ENCODE measurements at places on chromosomes 4 and X.

GRCh38 chrX:107117993-107118321 is 665 bp downstream of the RBM41 start:
- DNase-seq, result no peak

GRCh38 chr4:149008415-149009025 is 566.3 kb upstream of the NR3C2 start:
- DNase-seq, result no peak

DNA sequence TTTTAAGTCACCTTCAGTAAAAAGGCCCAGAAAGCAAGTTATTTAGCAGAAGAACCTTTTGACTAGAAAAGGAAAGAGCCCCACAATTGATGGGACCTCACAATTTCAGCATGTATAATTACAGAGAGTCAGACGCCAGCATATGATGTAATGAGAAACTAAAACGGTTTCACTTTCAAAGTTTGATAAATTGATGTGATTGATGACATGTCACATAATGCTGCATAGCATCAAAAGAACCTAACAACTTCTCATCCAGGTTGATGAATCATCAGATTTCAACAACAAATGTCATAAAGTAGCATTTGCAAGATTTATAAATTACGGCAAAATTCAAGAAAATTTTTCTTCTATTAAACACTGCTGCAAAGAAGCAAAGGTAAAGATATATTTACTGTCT is 3.9 kb upstream of the GAR1 start:
- DNase-seq, result no peak

DNA sequence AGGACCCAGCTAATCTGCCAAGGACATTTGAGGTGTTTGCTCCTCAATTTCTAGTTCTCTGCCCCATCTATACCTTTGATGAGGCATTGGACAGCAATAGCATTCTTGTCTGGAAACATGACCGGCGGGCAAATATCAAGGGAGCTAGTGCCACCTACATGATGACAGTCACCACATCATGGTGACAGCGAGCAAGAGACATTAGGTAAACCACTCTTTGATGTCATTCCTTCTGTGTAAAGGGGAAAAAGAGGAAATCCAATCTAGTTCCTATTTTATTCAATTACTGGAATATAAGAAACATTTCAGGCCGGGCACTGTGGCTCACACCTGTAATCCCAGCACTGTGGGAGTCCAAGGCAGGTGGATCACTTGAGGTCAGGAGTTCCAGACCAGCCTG is 20.7 kb upstream of the IL13RA1 start:
- DNase-seq, result no peak

DNA sequence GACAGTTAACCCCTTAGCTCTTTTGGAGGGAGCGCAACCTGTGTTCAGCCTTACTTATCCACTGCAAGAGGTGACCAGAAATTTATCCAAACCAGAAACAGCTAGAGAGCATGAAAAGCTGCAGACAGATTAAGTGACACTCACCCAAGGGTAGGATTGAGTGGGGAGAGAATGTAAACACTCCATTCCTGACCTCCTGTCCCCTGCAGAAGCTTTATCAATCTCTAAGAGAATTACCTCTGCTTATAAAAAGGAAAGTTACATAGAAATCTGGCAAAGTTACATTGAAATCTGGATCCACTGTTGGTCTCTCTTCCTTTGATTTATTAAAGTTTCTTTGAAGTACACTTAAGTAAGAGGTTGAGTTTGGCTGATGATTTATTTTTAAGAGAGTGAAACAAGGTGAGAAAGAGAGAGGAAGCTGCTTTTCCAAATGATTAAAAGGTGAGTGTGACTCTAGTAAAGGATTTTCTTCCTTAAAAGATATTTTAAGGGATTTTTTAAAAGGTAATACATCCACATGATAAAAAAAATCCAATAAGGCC is 112.3 kb downstream of the ANAPC4 start:
- no peak for DNase-seq

DNA sequence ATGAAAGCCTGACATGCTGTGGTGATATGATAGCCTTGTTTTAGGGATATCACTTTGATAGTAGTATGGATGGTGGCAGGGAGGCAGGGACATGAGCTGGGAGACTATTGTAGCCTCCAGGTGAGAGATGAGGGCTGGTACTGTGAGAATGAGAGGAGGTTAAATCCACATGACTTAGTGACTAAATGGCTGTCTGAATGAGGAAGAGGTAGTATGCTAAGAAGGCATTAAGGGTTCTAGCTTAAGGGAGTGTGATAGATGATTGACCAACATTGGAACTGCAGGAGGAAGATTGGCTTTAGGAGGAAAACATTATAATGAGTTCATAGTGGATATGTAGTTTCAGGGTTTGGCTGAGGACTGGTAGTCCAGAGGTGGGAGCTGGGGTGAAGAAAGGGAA is 195.0 kb upstream of the ANK2 start:
- DNase-seq, result no peak

GRCh38 chr4:183059797-183060196 is 39.3 kb upstream of the WWC2 start:
- DNase-seq, result no peak

- no peak for DNase-seq
Measured at GRCh38 chr4:26826721-26827120, 33.9 kb upstream of the STIM2 start.

- no peak for DNase-seq
Measured at GRCh38 chr4:185405296-185405999, 8.8 kb downstream of the ANKRD37 start.

DNA sequence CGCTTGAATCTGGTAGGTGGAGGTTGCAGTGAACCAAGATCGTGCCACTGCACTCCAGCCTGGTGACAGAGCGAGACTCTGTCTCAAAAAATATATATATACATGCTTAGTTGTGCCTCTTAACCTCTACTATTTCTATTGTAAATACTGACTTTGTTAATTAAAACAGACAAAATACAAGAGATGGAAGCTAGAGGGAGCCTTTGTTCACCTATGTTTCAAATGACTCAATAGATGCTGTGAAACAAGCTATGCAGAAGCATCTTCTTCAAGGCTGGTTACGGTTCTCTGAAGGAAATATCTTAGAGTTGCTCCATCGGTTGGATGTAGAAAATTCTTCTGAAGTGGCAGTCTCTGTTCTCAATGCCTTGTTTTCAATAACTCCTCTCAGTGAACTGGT is 6.2 kb downstream of the NCAPG start:
- peak; percentile 47 for DNase-seq

DNA sequence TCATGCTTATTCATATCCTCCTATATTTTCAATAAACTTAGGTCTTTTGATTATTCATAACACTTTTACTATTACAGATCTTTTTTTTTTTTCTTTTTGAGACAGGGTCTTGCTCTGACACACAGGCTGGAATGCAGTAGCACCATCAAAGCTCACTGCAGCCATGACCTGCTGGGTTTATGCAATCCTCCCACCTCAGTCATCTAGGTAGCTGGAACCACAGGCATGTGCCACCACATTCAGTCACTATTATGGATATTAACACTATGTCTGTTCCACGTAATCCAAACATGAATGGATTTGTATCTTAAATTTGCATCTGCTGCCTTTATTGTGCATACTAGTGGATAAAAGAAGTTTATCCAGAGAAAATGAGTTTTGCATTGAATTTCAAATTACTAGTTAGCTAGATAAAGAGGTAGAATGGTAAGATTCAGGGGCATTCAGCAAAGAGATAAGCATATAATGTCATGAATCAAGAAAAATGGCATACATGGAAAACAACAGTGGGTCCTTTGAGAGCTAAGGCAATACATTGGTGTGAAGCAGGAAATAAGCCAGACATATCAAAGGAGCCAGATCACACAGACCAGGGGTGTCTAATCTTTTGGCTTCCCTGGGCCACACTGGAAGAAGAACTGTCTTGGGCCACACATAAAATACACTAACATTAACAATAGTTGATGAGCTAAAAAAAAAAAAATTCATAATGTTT is 13.9 kb downstream of the ANAPC10 start:
- DNase-seq, result no peak

DNA sequence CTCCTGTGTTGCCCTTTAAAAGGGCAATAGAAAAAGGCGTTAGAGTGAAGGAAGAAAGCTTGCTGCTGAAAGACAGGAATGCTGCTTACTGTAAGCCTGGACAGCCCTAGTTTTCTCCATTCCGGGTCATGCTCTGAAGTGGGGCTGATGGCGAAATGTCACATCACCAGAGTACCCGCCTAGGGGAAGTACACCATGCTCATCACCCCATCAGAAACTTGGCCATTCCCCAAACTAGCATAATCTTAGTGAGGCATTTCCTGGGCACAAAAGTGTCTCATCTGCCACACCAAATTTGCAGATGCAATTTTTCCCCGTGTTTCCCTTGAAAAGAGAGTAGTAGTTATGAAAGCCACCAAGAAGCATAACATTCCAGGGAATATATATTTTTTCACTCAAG is 47.8 kb upstream of the CAMK2D start:
- DNase-seq, result no peak

DNA sequence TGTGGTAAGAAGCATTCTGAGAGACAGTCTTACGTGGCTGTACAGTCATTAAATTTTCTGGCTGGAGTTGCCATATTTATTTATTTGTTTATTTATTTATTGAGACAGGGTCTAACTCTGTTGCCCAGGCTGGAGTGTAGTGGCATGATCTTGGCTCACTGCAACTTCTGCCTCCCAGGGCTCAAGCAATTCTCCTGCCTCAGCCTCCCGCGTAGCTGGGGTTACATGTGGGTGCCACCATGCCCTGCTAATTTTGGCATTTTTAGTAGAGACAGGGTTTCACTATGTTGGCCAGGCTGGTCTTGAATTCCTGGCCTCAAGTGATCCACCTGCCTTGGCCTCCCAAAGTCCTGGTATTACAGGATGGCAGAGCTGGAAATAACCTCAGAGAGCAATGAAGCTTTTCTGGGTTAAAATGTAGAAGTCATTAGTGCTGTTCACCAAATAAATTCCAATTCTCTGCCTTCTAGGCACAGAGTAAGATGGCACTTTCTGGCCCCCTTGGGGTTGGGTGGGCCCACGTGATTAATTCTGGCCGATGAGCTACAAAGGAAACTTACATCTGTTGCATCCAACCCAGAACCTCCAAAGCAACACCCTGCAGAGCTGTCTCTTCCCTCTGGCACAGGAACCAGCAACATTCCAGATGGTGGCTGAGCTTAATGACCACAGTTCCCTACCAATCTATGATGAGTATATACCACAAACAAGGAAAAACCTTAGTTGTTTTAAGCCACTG is 4.5 kb downstream of the MRFAP1 start:
- DNase-seq, result no peak

DNA sequence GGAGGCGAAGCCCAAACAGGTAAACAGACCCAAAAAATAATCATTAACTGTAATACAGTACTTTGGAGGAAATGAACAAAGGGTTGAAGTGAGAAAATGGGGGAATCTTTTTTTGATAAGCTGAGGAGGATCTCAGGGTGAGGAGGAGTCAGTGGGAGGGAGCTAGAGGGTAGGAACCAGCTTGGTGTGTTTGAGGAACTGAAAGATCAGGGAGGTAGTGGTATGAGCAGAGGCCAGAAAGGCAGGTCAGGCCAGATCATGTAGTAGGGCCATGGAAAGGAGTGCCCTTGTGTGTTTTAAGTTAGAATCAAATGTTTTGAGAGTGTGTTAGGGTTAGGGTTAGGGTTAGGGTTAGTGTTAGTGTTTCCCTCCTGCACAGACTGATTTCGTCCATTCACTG is 48.8 kb downstream of the PPP2R2C start:
- DNase-seq, result no peak

DNA sequence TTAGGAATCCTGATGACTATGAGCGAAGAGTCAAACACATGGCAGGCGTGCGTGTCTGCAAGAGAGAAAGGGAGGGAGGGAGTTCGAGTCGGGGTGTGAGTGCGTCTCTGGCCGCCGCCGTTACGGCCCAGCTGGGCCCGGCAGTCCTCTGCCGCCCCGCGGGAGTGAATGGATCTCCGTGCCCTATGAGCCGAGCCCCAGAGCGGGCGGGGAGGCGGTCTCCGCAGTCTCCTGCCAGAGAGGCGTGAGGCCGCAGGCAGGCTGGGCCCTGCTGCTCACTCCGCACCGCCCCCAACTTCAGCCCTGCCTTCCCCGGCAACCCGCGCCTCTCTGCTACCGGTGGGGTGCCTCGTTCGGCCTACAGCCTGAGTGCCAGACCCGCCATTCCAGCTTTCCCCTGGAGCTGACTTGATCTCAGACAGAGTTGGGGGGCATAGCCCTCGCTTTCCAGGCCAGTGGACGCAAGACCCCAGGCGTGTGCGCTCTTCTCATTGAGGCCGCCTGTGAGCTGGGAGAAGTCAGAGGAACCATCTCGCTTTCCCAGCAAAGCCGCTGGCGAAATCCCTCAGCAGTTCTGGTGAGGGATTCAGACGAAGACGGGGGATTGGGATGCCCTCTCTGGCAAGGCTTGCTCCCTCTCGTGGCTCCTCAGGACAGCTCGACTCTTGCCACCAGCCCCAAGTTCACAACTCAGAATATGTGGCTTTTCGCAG is 1.4 kb downstream of the SLC16A2 start:
- DNase-seq, result peak; percentile 37

GRCh38 chr4:160772668-160773067 is 1391.1 kb downstream of the FSTL5 start:
- DNase-seq, result no peak

DNA sequence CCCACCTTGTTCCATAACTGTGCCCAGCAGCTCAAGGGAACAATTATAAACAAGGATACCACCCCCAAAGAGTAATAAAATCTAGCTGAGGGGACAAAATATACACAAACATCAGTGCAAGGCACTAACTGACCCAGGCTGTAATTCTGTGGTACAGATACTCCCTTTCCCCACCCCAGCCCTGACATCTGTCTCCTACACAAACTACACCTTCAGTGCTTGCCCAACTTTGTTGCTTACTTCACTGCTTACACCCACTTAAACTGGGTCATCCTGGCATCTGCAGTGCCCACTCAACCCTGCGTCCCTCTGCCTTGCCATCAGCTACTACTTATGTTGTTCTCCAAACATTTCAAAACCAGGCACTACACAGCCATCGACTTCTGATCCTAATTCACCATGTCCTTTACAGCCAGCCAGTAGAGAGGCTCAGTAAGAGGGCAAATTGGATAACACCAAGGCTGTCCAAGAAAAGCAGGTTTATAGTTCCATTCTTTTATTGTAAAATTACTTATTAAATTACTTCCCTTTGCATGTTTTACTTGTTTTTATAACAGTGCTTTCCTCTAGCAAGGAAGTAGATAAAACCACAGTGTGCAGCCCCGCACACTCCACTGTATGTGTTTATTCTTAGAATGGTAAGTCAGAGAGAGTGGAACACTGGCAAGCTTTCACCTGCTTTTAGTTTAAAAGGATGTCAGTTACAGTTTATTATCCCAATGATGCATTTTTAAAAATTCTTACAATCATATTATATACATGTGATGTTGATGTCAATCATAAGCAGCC is 149.6 kb downstream of the INPP4B start:
- DNase-seq, result no peak

GRCh38 chrX:51824061-51824460 is 69.4 kb upstream of the MAGED1 start:
- no peak for DNase-seq

DNA sequence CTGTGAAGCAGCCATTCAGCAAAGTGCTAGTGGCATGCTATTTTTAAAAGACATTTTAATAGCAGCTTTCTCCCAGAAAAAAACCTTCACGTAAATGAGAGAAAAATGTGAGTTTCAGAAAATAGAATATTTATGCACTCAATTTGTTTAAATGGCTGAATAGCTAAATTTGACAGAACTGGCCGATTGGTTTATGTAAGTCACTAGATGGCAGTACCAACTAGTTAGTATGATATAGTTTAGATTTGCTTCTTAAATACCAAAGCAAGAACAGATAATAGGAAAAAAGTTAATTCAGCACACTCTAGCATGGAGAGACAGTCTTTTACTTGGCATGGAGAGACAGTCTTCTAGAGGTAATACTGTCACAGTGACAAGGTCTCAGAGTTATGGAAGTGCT is 250.1 kb downstream of the SNCA start:
- no peak for DNase-seq

GRCh38 chrX:15748841-15749240 is 10.8 kb downstream of the CA5B start:
- no peak for DNase-seq

GRCh38 chr4:40241941-40242340 is 45.1 kb downstream of the RHOH start:
- no peak for DNase-seq

Measured in AG04450 (cell line).